ENCODE measurements at places on chromosomes 2 and 18.

- DNase-seq = no peak
Measured at GRCh38 chr2:84971510-84972206, 697 bp downstream of the KCMF1 start.

DNA sequence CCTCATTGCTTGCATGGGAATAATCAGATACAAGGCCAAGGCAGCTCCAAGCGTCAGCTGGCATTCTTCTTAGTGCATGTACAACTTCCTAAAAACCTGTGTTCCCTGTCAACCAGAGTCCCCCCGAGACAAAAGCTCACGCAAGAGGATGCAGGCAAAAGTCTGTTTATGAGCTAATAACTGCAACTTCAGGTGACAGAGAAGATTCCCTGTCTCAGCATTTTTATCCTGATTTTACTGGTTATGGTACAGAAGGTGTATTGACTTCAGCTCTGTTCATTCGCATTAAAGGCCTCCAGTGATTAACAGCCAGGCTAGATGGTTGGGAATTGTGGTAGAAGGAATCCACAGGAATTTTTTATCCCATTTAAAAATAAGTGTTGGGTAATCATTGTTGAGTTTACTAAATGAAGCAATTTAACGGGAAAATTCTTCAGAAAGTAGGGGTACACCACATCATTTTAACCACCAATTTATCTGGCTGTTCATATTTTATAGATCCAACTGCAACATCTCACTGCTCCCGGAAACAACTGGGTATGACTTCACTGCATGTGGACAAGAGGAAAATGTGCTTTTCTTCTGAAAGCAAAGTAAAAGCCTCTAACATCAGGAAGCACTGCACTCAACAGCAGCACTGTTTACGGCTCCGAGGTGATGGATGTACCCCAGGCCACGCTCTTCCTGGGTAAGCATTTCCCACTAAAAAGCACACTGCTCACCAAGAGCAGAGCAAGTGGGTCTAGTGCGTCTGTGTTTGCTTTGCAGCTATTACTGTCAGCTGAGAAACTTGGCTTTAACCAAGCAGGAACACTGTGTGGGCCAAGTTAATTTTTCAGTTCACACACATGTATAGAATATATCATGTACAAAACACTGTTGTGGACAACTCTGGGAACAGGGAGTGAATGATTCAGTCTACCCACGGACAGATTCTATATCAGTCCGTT, 31.9 kb downstream of the CCBE1 start:
- no peak for DNase-seq

DNA sequence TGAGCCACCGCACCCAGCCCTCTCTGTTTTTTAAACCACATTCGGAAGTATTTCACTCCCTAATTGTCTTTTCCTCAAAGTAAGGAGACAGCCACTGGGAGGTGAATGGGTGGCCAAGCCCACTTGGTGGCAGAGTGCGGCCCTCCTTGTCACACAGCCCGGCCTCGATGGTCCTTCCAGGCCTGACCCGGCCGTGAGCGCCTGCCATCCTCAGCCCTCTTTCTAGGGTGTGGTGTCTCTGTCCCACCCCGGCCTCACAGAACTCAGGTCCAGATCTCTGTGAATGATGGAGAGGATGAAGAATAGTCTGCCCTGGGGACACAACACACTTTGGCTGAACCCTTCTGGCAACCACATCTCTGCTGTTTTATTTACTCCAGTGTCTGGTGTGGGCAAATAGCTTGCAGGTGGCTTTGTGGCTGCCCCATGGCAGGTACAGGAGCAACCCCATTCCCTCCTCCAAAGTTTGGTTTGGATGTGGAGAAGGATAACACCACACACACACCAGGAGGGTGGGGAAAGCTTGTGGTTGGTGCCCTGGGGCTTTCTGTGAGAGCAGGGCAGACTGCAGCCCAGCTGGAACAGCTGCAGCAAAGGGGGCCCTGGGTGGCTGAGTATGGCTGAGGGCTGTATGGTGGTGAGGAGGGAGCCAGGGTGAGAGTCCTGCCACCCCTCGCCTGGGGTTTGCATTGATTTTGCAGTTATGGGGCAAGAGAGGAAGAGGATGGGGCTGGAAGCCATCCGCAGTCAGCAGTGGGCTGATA, 88.6 kb downstream of the FAM168B start:
- no peak for DNase-seq

DNA sequence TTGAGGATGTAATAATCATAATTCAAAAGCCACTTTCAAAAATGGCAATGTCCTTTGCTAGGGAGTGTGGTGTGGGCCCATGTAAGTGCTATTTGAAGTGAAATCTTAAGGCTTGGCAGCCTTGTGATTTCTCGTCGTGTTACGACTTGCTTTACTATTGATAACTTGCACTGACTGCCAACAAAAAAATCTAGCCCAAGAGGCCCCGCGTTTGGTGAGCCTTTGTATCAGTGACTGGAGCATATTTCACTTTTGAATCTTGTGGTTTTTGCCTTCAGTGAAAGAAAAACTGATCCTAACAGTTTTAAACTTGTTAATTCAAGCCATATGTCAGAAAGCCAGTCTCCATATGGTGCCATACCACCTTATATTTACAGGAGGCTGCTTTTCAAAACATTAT, 248.0 kb downstream of the TMEM182 start:
- DNase-seq = no peak

GRCh38 chr2:174593574-174594203, 3.9 kb downstream of the WIPF1 start:
- DNase-seq = no peak

DNA sequence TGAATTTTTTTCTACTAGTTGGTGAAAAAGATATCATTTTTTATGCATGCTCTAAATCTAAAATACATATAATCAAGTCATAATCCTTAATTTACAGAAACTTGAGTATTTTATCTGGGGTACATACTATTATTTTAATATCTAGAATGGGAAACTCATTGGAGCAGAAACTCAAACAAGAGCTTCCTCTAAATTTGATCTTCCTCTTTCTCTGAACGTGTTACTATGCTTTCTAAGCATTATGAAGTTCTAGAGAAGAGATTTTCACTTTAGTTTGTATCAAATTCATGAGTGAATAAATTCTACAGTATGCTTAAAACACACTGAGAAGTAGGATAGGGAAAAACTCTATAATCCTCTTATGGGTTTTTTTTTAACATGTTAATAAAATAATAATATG, 20.6 kb upstream of the SLC38A11 start:
- no peak for DNase-seq

GRCh38 chr2:64538764-64539433, 14.8 kb downstream of the AFTPH start:
- no peak for DNase-seq

DNA sequence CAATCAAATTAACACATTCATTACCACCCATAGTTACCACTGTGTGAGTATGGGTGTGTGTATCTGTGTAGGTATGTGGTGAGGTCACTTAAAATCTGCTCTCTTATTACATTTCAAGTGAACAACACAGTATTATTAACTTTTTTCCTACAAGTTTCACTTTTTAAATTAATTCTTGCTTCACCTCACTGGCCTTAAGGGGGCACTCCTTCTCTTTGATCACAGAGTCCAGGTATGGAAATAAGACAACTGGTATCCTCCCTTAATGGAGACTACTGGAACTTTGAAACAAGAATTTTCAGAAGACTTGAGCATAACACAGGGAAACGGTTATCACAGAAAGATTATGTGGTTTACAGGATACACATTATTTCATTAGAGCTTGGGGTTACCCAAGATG, 255.8 kb downstream of the ASXL3 start:
- no peak for DNase-seq

DNA sequence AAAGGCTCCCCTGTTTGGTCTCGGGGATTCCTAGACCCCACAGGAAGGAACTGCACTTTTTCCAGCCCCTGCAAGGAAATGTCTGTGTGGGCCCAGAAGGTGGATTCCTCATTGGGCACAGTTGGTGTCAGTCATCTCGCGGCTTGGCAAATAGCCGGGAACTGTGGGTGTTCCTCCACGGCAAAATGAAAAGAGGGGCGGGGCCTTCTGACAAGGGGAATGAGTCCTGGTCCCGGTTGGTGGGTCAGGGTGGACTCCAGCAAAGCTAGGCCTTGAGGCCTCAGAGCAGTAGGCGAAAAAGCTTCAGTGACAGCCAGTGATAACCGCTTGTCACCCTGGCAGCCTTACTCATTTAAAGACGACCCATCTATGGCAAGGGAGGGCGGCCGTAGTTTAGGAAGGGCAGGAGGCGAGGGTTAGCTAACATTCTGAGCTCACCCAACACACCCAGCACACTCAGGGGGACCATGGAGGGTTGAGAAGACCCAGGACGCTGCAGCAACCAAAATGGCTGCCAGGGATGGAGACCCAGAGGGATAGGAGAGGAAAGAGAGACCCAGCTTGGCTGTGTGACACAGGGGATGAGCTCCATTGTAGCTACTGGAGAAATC, 16.5 kb downstream of the SLC4A3 start:
- DNase-seq = no peak

GRCh38 chr2:71599646-71600236, 146.4 kb downstream of the DYSF start:
- DNase-seq = no peak

- no peak for DNase-seq
Measured at GRCh38 chr18:3067165-3067661, 54.3 kb upstream of the LPIN2 start.

GRCh38 chr2:80510716-80511115, 206.2 kb upstream of the LRRTM1 start:
- DNase-seq = no peak

DNA sequence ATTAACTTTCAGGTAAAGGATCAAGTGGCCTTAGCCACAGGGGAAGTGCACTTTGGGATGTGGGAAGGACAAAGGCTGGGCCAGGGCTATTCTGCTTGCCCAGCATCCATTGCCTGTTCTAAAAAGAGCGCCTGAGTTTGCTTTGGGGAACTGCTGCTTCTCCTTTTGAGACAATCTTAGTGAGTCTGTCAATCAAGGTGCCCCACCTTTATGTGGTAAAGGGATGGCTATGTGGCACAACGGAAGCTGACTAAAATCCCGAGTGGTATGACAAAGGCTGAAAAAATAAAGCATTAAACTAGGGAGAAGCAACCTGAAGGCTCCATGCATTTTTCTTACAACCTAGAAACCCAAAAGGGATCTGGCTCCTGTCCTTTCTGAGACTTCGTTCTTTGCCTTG, 540.5 kb downstream of the SLC4A3 start:
- no peak for DNase-seq

- no peak for DNase-seq
Measured at GRCh38 chr18:21943456-21943855, 202.9 kb downstream of the MIB1 start.

DNA sequence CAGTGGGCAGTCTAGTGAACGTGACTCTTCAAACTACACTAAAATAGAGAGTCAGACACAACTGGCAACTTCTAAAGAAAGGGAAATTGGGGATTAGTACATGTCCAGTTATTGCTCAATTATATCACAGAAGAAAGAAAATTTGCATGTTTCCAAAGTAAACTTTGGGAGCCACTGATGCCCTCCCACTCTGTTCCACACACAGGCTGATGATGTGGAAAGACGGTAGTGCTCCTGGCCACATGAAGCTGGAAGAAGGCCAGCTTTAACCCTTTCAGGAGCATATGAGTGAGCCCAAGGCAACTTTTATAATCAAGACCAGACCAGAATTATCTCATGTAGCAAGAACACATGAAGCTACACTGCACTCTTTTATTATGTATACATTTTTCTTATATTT, 141.0 kb downstream of the NR4A2 start:
- no peak for DNase-seq
